ENCODE measurements at places on chromosomes 16 and 17.

GRCh38 chr17:7650509-7651096 is at the start of gene ATP1B2:
Gene ATP1B2 (plus strand): TSS chr17:7650926. CDS start chr17:7651519, 593 bp downstream.
- peak; percentile 62 for DNase-seq

DNA sequence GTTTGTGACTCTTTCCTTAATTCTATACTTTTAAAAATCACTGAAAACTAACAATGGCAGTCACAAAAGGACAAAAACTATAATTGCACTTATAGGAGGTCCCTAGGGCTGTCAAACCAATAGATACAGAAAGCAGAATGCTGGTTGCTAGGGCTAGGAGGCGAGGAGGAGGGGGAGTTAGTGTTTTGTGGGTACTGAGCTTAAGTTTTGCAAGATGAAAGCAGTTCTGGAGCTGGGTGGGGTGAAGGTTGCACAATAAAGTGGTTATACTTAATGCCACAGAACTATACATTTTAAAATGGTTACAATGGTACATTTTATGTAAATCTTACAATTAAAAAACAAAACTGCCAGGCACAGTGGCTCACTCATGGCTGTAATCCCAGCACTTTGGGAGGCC is 27.3 kb downstream of the NUBP1 start:
- no peak for DNase-seq

DNA sequence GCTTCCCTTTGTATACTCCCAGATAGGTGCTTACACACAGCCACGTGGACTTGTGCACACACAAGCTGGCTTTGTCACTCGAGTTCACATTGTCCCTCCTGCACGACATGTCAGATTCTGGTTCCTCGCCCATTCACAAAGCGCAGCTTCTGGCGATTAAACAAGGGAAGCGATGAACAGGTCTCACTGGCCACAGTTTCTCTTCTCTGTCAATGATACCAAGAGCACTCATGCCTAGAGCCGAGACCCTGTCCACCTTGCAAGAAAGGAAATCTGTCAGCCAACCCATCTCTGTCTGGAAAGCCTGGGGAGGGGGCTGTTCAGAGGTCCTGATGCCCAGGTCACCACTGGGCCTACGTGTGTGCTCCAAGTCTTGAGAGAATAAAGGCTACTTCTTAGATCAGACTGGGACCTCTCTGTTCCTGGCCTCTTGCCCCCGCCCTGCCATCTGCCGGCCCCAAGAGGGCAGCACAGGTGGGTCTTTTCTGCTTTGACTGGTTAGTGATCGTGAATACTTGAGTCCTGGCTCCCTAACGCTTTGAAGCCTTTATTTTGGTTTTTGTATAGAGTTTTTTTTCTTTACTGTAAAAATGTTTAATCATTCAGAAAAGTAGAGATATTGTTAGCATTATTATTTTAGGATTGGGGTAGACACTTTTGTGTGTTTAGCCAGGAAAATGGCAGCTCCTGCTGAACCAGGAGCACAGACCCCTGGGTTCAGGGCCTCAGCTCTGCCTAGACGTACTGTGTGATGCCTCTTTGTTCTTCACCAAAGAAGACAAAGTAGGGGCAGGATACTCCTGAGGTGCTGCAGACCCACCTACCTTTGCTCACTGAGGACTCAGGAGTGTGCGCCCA is 104.7 kb downstream of the MRM1 start:
- DNase-seq = no peak

GRCh38 chr17:32546031-32546444 is 59.2 kb downstream of the CDK5R1 start:
- DNase-seq = no peak

- no peak for DNase-seq
These were observed 374.4 kb downstream of the SNX29 start for GRCh38 chr16:12350945-12351344.

- DNase-seq = no peak
These were observed 30.0 kb downstream of the WSCD1 start for GRCh38 chr17:6100146-6100545.

DNA sequence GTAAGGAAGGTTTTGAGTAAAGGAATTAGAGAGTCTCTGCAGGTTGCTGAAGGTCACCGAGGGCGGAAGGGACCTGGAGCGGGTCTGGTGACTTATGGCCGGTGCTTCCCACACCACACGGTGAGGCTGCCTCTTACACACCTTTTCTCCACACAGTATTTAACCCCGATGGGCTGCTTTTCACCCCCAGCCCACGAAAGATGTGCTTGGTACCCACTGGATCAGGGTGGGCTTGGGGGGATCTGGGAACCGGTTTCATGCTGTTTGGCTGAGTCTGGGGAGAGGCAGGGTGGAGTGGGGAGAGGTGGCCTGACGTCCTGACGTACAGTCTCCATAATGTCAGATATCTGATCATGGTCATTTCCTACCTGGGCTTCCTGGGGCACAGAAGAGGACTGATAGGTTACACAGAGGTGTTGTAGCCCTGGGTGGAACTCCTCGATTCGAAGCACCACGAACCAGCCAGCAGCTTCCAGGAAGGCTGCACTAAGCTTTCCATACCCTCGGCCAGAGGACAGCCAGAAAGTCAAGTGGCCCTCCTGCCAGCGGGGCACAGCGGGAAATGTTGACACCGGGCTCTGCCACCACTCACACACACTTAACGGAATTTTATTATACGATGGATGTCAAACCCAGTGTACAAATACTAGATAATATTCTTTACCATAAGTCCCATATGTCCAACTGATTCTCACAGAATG is 34.0 kb downstream of the OR1D5 start:
- no peak for DNase-seq

- DNase-seq = no peak
These were observed 8.4 kb upstream of the CFAP20 start for GRCh38 chr16:58137581-58137980.

GRCh38 chr17:80191865-80192661 is 22.2 kb downstream of the CARD14 start:
- DNase-seq = no peak

DNA sequence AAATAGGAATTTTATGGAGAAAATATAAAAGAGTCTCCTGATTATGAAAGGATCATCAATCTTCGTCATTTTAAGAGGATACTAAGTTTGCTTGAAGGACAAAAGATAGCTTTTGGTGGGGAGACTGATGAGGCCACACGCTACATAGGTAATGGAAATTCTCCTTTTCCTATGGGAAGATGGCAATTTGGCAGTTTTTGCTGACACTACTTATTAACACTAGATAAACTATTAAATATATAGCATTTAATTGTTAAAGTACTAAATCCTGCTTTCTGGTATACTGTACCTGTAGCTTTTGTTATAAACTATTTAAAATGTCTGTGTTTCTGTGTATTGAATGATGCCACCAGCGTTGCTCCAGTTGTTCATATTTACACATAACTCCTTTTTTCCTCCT is 12.6 kb downstream of the ALDH3A2 start:
- no peak for DNase-seq

GRCh38 chr16:53061256-53061655 is 6.5 kb downstream of the CHD9 start:
- DNase-seq = no peak

GRCh38 chr16:12252616-12253015 is 276.1 kb downstream of the SNX29 start:
- DNase-seq = no peak
